Stimulated activated CD4-positive, alpha-beta T cell treated with anti-CD3 and anti-CD28 coated beads, Interleukin-1b, Interleukin-23, amount 100 ng/mL, for 1 hour (primary cell): ENCODE measurements at places on chromosomes 6 and 20.

DNA sequence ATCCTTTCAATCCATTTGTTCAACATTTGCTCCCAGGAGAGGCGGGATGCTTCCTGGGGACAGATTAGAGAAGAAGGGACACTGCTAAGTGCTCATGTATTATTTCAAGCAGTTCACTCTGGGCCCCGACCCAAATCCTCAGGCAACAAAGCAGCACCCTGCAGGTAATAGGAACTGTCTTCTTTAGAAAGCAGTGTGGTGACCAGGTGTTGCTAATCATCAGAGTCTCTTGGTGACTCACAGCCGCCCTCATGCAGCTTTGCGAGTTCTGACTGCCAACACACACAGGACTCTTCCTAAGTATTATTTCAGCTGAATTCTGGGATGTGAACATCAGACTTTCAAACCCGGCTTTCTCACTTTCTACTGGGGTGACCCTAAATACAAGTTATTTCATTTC, 356.4 kb downstream of the PRKN start:
- DNase-seq = no peak

DNA sequence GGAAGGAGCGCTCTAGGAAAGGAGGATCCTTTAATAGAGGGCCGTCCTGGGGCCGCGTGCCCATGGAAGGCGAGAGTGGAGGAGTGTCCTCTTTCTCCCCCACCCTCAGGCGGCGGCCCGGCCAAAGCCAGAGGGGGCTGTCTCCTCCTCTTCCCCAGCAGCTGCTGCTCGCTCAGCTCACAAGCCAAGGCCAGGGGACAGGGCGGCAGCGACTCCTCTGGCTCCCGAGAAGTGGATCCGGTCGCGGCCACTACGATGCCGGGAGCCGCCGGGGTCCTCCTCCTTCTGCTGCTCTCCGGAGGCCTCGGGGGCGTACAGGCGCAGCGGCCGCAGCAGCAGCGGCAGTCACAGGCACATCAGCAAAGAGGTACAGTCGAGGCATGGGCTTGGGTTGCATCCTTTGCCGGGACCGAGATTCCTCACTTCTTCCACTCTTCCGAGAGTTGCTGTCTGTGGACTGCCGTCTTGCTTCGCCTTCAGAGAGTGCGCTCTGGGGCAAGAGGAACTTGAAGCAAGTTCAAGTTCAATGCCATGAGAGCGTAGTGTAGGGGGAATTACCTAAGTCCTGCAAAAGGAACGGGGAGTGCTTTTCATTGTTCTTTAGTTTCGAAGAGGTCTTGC, at the start of gene LAMA2:
Gene LAMA2 (plus strand): TSS at position 148 of the 621 bp plus-strand sequence. CDS start 108 bp downstream, at position 256.
- no peak for DNase-seq

GRCh38 chr6:166402582-166403277, 20.0 kb upstream of the MPC1 start:
- DNase-seq = no peak

- no peak for DNase-seq
Measured at GRCh38 chr6:144724818-144725217, 439.7 kb downstream of the UTRN start.

GRCh38 chr20:21505810-21506530, 7.9 kb downstream of the NKX2-2 start:
- peak; percentile 15 for DNase-seq

DNA sequence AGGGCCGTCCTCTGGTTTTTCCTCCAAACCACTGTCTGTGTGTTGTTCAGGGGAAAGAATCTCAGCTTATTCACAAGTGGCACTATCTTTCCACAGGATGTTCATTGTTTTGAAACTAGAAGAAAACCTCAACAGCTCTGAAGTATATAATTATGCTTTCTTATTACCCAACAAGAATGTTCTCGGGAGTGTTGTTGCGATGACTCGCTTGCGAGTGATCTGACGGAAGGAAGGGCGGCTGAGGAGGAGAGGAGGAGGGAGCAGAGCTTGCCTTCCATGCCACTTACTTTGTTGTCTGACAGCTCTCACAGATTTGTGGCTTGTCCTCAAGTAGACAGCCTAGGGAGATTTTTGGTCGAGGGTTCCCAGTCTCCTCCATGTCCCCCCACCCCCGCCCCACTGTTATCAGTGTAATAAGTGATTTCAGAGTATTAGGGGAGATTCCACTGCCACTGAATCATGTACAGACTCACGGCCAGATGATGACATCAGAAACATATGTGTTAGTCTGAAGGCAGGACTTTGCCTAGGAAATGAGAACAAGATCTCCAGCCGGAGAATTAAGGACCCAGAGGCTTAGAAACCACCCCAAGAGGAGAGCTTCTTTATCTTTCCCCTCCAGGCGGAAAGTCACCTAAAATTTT, 80.7 kb upstream of the CCN6 start:
- peak; percentile 16 for DNase-seq
